Smooth muscle cell of the brain vasculature (primary cell): ENCODE measurements at places on chromosomes 2 and 18.
A peak's percentile ranks its signal among the peaks of the same experiment; 100 is the strongest.

- DNase-seq, result no peak
These were observed 21.6 kb upstream of the AAK1 start for GRCh38 chr2:69665152-69665551.

GRCh38 chr2:192394605-192395004 is 199.9 kb upstream of the TMEFF2 start:
- no peak for DNase-seq

DNA sequence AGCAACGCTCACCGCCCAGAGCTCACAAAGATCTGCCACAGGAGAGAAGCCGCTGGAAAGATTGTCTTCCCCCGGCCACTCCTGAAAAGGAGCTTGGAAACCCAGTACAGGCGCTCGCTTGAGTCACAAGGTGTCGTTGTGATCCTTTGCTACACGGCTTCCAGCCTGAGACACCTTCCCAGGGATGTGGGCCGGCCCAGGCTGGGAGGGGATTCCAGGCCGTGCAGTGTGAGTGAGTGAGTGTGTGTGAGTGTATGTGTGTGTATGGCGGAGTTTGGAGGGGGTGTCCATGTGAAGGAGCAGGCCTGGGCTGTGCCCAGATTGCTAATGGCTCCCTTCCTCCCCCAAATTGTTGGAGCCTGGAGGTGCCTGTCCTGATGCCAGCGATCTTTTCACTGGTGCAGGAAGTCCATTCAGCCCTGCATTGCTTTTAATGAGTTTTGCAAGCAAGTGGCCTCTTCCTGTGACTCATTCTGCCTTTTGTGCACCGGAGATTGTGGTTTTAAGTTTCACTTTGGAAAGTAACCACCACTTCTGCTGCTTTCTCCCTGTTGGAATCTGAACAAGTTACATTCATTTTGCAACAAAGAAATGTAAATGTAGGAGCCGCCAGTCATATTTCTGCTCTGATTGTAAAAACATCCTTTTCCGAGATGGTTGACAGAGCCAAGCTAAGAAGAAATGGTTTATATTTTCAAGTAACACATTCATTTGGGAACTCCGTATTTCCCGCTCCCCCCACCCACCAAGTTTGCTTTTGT is 83.7 kb downstream of the LPIN1 start:
- DNase-seq, result peak; percentile 85

DNA sequence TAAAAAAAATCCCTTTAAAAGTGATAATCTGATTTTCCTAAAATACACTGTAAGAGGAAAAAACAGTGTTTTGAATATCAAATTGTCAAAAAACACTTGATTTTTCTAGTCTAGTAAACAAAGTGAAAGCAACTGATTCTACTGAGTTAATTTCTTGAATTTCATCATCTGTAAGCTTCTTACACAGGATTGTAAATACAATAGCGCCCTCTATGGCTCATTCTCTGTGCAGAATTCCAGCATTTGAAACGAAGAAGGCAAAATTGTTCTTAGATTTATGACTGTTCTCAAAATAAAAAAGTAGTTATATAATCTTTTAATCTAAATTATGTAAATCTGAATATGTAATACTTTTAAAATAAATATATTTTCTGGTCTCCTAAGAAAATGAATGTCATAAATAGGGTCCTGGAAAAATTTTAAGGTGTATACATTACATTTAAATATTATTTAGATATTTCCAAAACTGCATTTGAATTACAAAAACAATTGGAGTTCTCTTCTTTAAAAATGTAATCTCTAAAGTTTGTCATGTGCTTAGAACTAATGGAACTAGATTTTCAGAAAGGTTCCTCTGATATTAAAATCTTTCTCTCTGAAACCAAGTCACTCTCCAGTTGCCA is 176.9 kb upstream of the MC4R start:
- peak; percentile 51 for DNase-seq

DNA sequence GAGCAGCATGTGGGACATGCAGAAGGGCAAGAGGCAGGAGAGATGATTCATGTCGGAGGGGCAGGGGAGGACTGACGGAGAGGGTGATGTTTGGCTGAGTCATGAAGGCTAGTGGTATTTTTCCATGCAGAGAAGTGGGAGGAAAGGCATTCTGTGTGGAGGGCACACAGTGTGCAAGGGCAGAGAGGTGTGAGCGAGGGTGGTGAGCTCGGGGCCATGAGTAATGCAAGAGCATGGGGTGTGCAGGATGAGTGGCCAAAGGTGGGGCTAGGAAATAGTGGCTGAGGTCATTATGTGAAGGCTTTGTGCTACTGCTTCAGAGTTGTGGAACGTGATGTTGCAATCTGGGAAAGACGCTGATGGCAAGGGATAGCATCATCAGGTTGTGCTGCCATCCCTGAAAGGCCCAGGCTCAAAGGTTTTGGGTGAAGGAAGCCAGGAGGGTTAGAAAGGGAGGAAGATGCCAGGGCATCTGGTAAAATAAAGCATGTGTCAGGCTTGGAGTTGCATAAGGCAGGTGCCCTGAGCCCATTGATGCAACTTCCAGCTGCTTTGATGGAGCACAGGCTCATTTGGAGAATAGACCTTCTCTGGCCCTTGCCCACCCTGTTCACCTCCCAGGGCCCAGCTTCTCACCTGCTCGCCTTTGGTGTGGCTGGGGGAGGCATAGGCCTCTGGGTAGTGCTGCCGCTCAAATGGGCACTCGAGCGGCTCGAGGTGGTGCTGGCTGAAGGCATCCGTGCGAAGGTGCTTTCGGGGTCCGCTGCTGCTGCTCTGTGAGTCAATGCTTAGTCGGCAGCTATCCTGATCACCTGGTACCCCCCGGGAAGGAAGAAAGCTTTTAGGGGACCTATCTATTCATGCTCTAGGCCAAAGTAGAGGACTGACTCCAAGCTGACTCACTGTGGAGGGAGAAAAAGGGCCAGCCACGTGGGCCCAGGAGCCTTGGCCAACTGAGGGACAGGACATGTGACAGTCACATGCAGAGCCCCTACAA is 37.5 kb downstream of the PAX8 start:
- DNase-seq, result peak; percentile 93

GRCh38 chr2:30024281-30024680 is 102.9 kb upstream of the ALK start:
- no peak for DNase-seq

GRCh38 chr18:45416168-45416567 is 199.1 kb upstream of the SLC14A2 start:
- DNase-seq, result no peak
